ENCODE measurements at places on chromosomes 13 and 19.

GRCh38 chr13:26656919-26657318 is 99.4 kb downstream of the WASF3 start:
- no peak for ATAC-seq

DNA sequence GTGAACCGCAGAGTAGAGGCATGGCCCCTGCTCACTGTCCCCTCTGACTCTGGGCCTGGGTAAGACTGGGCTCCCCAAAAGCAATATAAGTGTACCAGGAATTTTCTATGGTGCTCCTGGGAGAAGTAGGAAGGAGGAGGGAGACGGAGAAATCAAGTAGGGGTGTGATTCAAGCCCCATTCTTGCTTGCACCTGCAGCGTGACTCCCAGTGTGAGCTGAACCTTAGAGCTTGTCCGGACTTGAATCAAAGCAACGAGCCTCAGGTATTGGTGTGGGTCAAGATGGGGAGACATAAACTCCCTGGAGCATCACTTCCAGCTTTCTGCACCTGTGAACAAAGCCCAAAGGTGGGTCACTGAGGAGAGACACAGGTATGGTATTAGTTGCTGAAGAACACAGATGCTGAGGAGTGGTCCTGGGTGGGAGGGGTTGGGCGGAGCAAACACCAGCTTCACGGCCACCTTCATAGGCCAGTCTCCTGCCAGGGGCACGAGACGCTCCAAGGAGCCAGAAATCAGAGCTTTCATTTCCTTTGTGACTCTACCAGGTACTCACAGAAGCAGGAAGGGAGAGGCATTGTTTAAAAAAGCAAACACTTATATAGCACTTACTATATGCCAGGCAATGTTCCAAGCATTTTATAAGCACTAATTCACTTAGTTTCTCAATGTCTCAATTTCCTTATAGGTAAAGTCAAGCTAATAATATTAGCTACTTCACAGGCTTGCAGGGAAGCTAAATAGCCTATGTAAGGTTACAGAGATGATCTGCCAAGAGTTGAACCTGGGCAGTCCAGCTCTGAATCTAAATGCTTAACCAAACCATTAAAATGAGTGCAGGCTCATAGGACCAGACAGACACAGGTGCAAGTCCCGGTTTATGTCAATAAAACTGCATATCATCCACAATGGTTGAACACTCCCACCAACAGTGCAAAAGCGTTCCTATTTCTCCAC is 775.3 kb downstream of the UQCRFS1 start:
- no peak for ATAC-seq

GRCh38 chr13:47215736-47216135 is 318.9 kb upstream of the HTR2A start:
- ATAC-seq: no peak

DNA sequence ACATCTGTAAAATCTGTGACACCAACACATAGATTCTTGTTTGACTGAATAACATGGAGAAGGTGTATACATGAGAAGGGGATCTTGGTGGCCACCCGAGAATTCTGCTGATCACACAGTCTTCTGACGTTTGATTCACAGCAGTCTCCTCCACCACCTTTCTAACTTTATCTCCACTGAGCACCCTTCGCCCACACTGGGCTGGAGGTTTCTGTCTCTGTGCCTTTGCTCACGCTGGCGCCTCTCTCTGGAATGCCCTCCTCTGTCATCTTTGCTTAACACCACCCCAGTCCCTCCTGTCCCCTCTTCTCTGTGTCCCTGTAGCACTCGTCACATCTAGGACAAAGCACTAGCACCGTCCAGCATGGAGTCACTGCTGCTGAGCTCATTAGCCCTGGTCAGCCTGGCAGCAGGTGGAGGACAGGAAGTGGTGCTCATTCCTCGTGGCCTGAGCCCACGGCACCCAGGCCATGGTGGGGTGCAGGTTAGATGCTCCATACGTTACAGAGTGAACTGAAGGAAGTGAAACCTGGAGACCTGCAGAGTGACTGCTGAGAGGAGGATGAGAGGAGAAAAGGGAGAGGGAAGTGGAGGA is 384.6 kb downstream of the UQCRFS1 start:
- no peak for ATAC-seq

- peak; percentile 24 for ATAC-seq
These were observed at the start of gene KEAP1 for GRCh38 chr19:10503002-10503789. Gene KEAP1, minus strand, starts transcription at chr19:10503356. Its CDS starts 3,323 bp downstream, at chr19:10500033.

Measured in gastroesophageal sphincter (tissue), 4 donors.